Dermis blood vessel endothelial cell (primary cell): ENCODE measurements at places on chromosomes 6 and 20. TPM values are rescaled to one million over a fixed set of nuclear protein-coding genes. Genes with fewer than 3 reads are reported as not detected.
A peak's percentile ranks its signal among the peaks of the same experiment; 100 is the strongest.

CCN2 gene
- total RNA-seq: 773 and 867 TPM in 2 replicates

RSPH9 gene
- total RNA-seq: 0.23 and 0.34 TPM in 2 replicates

EYS gene
- total RNA-seq: not detected in 2 replicates

- DNase-seq: peak; percentile 35
Measured at GRCh38 chr20:19929481-19930145, 87.5 kb upstream of the NAA20 start.

GRCh38 chr6:142845624-142846458, 99.1 kb downstream of the HIVEP2 start:
- DNase-seq: peak; percentile 97

DNA sequence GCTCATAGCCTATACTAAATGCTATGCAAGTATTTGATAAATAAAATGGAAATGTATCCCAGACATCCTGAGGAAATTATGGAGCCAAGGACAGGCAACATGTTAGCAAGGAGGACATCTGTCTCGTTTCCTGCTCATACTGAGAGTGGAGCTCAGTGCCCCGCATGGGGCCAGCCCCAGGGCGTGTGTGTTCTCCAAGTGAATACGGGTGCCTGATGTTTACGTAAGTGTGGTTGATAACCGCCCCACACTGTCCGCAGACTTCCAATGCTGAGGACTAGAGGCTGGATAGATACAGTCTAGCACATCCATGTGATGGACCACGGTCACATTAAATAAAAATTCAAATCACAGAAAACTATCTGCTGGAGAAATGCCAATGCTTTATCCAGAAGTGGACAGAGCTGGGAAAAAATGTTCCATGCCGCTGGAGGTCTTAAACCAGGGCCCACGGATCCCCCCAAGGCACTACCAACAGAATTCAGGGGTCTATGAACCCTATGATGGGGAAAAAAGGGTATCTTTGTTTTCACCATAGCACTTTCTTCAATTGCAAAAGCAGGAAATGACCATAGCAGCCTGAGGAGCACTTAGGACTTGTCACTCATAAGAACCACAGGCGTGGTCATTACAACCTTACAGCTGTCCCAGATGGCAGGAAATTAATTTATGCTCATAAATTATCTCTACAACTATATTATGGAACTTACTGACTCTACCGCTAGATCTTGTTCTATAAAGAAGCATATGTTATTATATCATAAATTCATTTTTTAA, 24.9 kb downstream of the TGM2 start:
- DNase-seq: peak; percentile 71

GRCh38 chr6:40353197-40353966, 233.8 kb downstream of the LRFN2 start:
- no peak for DNase-seq

DNA sequence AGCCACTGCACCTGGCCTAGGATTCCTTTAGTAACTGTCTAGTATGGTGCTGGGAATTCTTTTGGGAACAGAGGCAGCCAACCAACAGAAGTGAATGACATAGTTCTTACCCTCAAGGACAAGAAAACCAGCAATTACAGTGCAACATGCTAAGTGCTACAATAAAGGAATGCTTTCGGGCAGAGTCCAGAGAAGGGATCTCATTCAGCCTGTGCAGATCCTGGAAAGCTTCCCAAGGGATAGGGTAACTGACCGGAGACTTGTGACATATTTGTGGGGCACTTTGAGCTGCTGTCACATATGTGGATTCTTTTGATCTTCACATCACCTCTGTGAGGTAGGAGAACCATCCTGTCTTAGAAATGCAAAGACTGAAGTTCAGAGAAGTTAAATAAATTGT, 46.8 kb downstream of the C6orf15 start:
- DNase-seq: no peak
